ENCODE measurements at places on chromosomes 1 and 21.
A peak's percentile ranks its signal among the peaks of the same experiment; 100 is the strongest.

DNA sequence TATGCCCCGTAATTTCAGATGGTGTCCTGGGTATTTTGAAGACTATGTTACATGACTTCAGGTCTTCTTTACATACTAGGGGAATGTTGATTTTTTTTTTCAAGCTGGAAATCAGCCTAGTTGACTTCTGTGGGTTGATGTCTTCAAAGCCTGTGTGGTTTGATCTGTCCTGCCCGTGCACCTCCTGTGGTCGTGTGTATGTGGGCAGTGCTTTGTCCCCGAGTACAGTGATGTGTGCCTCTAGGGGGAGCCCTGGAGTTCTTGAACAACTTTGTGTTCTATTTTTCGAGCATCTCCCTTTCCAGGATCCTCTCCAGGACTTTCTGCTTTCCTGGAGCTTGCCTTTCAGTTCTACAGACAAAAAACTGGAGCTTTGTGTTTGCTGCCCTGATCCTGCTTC is 28.9 kb downstream of the OBSCN start:
- DNase-seq, result peak; percentile 87

DNA sequence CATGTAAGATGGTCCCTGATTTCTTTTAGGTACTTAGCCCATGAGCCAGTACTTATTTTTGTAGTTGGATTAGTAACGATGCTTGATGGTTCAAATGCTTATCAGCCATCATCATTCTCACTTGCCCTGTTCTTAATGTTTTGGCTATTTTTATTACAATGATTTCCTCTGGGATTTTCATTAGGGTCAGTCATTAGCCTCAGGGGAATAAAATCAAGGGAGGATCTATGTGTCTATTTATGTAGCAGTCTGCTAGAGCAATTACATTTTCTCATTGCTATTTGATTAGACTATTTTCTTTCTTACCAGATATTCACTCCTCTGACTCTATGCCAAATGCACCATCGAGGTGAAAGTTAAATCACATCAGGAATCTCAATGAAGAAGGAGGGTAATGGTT is 10.9 kb upstream of the CCT8 start:
- no peak for DNase-seq

DNA sequence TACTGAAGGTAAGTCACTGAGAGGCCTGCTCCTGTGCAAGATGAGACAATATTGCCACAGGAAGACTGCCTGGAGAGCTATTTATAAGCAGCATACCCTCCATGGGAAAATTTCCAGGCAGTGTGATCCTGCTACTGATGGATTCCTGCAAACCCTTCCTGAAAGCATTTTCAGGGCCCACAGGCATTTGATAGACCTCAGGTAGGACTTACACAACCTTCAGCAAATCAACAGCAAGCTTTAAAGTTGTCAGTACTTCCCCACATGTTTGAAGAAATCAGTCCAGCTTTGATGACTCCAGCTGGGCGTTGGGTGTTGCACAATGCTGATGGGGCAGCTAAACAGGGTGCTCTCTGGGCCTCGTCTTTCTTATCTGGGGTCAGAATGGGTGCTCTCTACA is 108.8 kb downstream of the PLXNA2 start:
- DNase-seq, result no peak

DNA sequence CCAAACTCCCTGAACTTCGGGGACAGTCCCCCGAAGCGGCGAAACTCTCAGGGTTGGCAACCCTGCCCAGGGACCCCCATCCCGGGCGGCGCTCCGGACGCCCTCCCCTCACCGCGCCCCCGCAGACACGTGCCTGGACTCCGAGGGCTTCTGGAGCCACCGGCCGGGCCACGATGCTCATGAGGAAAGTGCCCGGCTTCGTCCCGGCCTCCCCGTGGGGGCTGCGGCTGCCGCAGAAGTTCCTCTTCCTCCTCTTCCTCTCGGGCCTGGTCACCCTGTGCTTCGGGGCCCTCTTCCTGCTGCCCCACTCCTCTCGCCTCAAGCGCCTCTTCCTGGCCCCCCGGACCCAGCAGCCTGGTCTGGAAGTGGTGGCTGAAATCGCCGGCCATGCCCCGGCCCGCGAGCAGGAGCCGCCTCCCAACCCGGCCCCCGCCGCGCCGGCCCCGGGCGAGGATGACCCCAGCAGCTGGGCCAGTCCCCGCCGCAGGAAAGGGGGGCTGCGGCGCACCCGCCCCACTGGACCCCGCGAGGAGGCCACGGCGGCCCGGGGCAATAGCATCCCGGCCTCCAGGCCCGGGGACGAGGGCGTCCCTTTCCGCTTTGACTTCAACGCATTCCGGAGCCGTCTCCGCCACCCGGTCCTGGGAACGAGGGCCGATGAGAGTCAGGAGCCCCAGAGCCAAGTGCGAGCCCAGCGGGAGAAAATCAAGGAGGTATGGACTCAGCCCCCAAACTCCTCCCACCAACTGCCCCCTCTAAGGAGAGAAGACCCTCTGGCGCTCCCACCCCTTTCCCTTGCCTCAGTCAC is 1.2 kb downstream of the MAN1C1 start:
- peak; percentile 75 for DNase-seq

GRCh38 chr21:31743712-31744111 is 11.8 kb upstream of the SCAF4 start:
- no peak for DNase-seq

GRCh38 chr1:171794085-171794484 is 12.6 kb downstream of the METTL13 start:
- DNase-seq, result no peak

GRCh38 chr1:17844185-17844826 is 89.2 kb downstream of the ACTL8 start:
- no peak for DNase-seq

DNA sequence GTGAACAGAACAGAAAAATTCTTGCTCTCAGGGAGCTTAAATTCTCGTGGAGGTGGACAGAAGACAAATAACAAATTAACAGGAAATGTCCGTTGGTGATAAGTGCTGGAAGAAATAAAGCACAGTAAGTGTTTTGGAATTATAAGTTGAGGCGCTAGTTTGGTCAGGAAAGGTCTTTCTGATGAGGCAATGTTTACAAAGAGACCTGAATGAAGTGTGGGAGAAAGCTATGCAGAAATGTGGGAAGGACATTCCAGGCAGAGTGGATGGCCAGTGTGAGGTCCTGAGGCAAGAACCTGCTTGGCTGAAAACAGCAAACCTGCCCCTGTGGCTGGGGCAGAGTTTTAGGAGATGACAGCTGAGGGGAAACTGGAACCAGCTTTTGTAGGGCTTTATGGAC is 23.3 kb downstream of the NGF start:
- DNase-seq, result no peak

- peak; percentile 15 for DNase-seq
Observed at GRCh38 chr1:241423541-241424479, 66.8 kb upstream of the RGS7 start.

GRCh38 chr1:108670131-108670773 is 9.4 kb upstream of the HENMT1 start:
- no peak for DNase-seq

- no peak for DNase-seq
Observed at GRCh38 chr1:93304716-93305138, 41.0 kb upstream of the DR1 start.

GRCh38 chr1:153793973-153794615 is 18.9 kb downstream of the SLC27A3 start:
- DNase-seq, result no peak

DNA sequence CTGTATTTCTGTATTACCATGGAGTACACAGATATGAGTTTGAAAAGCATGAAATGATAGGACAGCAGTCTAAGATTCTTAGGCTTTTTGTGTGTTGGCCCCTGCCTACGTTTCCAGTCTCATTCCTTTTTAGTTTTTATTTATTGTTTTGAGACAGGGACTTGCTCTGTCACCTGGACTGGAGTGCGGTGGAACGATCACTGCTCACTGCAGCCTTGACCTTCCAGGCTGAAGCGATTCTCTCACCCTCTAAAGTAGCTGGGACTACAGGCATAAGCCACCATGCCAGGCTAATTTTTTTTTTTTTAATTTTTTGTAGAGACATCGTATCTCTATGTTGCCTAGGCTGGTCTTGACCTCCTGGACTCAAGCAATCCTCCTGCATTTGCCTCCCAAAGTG is 3.8 kb downstream of the RAVER2 start:
- no peak for DNase-seq

- DNase-seq, result no peak
Observed at GRCh38 chr1:197801111-197801482, 25.8 kb upstream of the DENND1B start.

- no peak for DNase-seq
Observed at GRCh38 chr1:248860007-248860406, 1.1 kb upstream of the ZNF692 start.

DNA sequence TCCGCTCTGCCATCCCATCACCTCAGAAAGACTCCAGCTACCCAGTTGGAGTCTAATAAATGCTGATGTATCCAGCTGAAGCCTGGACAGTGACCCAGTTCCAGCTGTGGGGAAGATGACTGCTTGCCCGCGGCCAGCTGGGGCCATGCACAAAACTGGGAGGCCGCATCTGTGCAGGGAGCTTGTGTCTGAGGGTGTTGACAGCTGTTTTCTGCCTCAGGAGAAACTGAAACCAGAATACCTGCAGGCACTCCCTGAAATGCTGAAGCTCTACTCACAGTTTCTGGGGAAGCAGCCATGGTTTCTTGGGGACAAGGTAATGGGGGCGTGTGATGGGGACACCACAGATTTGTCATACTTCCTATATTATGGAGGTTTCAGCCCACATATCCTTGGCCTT is 3.2 kb downstream of the GSTM2 start:
- DNase-seq, result no peak

DNA sequence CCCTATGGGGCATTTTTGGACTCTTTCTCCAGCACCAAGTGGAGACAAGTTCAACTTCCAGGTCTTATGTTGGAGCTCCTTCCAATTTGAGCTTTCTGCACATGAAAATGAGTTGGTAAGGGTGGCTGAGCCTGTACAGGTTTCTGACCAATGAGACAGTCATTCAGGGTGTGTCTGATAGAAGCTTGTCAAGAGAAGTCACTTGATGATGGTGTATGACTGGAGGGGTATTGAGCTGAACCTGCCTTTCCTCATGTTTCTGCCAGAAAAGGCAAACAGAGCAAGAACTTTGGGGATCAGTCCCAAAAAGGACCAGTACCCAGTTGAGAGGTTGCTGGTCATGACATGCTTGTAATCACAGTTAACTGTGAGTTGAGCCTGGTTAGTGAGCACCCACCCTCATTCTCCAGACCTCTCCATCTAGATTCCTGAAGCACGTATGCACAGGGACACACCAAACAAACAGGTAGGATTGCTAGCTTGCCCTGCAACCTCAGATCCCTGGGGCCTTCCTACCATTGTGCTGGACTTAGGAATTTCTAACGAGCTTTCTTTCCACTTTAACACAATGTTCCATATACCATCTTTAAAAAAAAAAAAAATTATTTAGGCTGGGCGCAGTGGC is 26.6 kb downstream of the FAM89A start:
- DNase-seq, result no peak

DNA sequence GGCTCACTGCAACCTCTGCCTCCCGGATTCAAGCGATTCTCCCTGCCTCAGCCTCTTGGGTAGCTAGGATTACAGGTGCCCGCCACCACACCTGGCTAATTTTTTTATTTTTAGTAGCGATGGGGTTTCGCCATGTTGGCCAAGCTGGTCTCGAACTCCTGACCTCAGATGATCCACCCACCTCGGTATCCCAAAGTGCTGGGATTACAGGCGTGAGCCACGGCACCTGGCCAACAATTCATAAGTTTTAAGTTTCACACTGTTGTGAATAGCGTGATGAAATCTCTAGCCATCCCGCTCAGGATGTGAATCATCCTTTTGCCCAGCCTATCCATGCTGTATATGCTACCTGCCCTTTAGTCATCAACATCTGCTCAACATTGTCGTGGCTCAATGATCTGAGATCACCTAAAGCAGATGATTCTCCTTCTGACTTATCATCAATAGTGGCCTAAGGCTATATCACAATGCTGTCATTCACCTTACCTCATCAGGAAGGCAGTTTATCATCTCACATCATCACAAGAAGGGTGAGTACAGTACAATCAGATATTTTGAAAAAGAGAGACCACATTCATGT is 2.6 kb downstream of the PFDN2 start:
- no peak for DNase-seq

DNA sequence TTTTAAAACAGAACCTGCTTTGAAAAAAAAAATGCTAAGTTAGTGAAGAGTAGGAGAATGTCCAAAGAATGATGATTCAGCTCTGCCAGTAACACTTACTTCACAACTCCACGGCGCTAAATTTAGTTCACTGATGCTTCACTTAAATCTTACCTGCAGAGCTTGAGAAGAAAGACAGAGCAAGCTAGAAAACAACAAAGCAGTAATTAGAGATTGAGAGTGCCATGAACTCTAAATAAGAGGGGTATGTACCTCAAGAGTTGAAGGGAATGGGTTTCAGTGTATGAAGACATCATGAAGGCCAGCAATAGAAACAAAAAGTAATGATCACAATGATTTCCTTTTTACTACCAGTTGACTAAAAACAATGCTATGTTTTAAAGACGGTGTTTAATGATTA is 32.8 kb downstream of the EPRS1 start:
- DNase-seq, result no peak

GRCh38 chr1:220873868-220874655 is 5.2 kb upstream of the HLX start:
- DNase-seq, result no peak

DNA sequence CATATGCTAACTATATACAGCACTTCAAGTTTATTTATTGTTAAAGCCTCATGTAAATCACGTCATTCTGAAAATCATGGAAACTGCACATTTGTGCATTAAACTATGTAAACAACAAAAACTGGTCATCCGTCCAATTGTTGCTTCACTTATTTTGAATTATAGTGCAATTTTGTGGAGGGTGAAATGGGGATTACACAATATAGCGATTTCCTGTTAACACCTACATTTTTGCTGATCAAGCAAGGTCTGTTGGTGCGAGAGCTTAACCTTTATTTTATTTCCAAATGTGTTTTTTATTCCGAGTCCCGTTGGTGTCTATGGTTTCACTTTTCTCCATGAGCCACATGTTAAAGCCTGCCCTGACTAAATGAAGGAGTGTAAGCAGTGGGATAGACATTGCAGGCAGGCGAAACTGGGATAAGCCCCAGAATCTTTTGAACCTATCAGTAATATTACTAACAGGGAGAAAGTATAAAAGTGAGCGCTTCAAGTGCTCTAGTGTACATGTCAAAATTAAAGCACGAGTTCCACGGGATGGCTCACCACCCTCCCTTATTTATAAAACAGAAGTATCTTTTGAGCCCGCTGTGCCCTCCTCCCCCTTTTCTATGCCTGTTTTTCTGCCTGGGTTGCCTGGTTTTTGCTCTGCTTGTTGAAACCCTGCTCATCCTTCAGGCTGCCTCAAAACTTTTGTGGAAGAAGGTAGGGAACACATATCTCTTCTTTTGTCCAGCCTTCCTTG is 120.7 kb downstream of the NFIA start:
- no peak for DNase-seq

DNA sequence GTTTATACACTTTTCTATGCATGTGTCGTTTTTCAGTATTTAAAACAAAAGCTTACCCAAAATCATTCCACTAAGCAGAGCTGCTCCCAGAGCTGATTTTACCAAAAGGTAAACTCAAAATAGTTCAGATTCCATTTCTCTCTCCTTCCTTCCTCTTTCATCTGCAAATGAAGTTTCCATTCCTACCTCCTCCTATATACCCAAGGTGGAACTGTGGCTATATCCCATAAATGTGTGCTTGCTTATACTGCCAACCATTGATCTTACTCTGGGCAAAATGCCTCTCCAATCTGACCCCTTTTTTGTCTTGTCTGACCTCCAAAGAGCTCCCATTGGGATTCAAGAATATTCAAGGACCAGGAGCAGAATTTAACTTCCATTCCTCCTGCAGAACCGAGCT is 9.5 kb downstream of the OLFML2B start:
- DNase-seq, result no peak

- DNase-seq, result no peak
Observed at GRCh38 chr1:186996816-186997215, 168.1 kb downstream of the PLA2G4A start.
